Neural crest cell (in vitro differentiated cells): ENCODE measurements at places on chromosomes 4 and X.

DNA sequence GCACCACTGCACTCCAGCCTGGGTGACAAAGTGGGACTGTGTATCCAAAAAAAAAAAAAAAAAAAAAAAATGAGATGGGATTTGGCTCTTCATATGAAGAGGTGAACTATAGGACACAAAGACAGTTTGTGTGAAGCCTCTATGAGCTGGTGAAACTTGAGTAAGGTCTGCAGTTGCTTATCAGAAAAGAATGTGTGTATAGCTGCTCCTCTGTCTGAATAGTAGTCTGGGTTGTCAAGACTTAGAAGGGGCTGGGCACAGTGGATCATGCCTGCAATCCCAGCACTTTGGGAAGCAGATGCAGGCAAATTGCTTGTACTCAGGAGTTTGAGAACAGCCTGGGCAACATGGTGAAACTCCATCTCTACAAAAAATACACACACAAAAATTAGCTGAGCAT is 82.8 kb downstream of the ARSF start:
- DNase-seq = no peak

DNA sequence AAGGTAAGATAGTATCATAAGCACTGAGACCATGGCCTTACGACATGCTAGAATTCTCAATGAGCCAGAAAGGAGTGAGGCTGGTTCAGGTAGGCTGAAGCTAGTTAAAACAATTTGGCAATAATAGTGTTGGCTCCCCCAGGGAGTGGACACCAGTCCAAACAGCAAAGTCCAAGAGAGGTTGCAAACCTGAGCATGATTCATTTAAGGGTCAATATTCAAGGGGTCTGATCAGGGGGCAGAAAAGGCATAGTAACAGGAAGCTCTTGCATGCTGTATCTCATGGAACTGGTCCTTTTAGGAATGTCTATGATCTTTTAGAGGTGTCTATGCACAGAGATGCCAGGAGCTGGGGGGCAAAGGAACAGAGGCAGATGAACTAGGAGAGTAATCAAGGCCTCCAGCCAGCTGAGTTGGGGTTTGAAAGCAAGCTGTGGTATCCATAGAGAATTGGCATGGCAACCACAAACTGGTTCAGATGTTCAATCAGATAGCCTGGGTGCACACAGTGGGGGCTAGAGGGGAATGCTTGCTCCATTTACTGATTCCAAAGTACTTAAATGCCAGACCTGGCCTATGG is 5.1 kb downstream of the GJB1 start:
- no peak for DNase-seq

DNA sequence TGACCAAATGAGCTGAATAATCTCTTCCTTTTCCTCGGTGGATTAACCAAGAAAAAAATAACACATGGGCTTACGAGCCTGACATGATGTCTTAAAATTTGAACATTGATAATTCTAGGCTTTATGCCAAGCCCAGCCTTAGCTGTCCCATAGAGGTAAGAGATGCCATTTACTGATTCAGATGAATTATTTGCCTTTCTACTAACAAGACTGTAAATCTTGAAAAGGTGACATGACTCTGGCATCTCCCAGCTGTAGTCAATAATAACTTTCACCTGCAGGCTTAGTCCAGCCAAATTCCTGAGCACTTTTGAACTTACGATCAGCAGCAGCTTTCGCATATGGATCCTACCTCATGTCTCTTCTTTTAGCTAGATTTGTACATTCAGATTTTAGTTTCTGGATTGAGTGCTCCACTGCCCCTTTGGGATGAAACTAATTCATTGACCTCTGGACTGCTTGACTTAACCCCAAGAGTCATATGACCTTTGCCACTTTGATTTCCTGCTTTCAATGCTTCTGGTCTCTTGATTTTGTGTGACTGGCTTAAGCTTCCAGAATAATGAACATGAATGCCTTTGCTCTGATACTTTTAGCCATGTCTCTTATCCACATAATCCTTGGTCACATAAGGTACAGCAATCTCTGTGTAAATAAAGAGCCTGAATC is 876.4 kb upstream of the SLIT2 start:
- no peak for DNase-seq

- no peak for DNase-seq
These were observed 9.8 kb downstream of the ZIC3 start for GRCh38 chrX:137575596-137576255.

- no peak for DNase-seq
These were observed 79.4 kb downstream of the LUZP4 start for GRCh38 chrX:115368876-115369275.

DNA sequence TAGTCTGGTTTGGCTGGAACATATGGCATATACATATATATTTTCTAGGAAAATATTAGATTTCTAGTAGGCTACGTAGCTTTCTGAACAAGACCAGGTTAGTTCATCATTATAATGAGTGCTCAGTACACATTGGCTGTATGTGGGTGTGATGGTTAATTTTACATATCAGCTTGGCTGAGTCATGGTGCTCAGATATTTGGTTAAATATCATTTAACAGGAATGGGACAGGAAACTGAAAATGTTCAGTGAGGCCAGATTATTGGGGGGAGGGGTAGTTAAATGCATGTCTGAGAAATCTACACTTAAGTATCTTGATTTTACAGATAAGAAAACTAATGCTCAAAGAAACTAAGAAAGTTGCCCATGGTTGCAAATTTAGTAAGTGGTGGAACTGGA is 160.1 kb downstream of the RBMX2 start:
- DNase-seq = no peak

DNA sequence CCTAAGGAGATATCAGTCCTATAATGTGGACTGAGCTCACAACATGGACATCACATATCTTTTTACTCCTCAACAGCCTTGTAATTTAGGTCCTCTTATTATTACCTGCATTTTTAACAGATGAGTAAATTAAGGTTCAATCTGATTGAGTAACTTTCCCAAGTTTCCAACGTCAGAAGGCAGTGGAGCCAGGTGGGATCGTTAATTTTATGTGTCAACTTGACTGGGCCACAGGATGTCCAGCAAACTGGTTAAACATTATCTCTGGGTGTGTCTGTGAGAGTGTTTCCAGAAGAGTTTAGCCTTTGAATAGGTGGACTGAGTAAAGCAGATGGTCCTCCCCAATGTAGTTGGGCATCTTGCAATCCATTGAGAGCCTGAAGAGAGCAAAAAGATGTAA is 59.0 kb upstream of the SLIT2 start:
- DNase-seq = no peak

- no peak for DNase-seq
These were observed 12.0 kb downstream of the TMEM154 start for GRCh38 chr4:152667781-152668180.

GRCh38 chr4:140645614-140646412 is 77.1 kb upstream of the UCP1 start:
- no peak for DNase-seq

GRCh38 chrX:18676470-18676869 is 4.6 kb upstream of the RS1 start:
- peak; percentile 7 for DNase-seq

GRCh38 chr4:143599827-143600226 is 86.3 kb downstream of the SMARCA5 start:
- DNase-seq = no peak

DNA sequence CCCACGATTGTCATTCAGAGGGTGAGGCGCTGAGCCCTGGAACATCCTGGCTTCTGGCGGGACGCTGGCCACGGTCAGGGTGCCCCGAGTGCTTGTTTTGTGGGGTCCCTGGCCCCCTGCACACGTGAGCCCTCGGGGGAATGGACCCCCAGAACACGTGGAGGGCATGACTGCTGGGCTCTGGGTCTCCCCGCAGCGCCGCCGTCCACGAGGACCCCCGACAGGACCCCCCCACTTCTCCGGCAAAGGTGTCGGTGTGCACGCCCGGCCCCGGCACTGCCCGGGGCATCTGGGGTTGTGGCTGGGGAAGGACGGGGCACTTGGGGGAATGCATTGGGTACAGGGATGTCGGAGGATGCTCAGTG is 13.9 kb upstream of the GTPBP6 start:
- no peak for DNase-seq

GRCh38 chr4:183136855-183137254 is 37.8 kb downstream of the WWC2 start:
- no peak for DNase-seq

- no peak for DNase-seq
These were observed 15.3 kb downstream of the GPC3 start for GRCh38 chrX:133970076-133970475.

GRCh38 chrX:38156838-38157237 is 63.8 kb downstream of the SRPX start:
- no peak for DNase-seq

GRCh38 chrX:138775517-138775916 is 64.0 kb upstream of the FGF13 start:
- no peak for DNase-seq

DNA sequence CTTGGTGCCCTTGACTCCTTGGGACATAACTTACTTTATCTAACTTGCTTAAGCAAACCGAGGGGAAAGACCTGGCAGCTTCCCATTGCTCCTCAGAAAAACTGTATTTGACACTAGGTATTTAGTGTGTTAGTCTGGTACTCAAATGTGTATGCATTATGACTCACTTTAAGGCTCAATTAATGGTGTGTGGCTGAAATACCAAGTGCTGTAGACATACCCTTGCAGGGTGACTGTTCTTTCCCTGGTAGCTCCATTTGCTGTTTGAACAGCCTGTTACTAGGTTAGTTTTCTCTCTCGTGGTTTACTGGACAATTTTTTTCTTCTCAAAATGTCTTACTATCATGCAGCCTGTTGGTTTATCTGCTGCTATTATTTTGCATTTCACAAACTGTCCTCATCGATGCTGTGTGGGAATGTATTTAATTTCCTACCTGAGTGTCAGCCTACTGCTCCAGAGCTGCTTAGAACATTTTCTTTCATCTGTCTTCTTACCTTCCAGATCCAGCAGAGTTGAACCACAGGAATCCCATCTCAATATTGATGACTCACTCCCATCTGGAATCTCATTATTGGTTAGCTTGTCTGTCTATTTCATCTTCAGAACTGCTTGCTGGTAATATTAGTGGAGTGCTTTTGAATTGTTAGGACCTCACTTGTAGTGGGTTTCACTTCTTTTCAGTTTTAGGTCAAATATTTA is 158.0 kb upstream of the FAT1 start:
- no peak for DNase-seq
